Small intestine (tissue), 16 donors: ENCODE measurements at places on chromosomes 1 and 21.

- no peaks in the 10 kb centered on the region for H3K27me3 ChIP-seq
- H3K27ac ChIP-seq: peak overlapping the region; percentile 86
- DNase-seq: peak; percentile 87
- H3K4me3 ChIP-seq: peak overlapping the region; percentile 5
- no peaks in the 10 kb centered on the region for H3K4me1 ChIP-seq
Observed at GRCh38 chr1:174875306-174875705, 124.4 kb upstream of the CACYBP start.

GRCh38 chr1:235745503-235746136 is 96.0 kb upstream of the GNG4 start:
- no peak overlapping the region for H3K27ac ChIP-seq
- peaks cover 5% of the 10 kb centered on the region for H3K36me3 ChIP-seq
- H3K4me1 ChIP-seq: no peaks in the 10 kb centered on the region
- H3K27me3 ChIP-seq: no peaks in the 10 kb centered on the region
- no peak overlapping the region for H3K4me3 ChIP-seq
- DNase-seq: no peak

- no peak for DNase-seq
- no peak overlapping the region for H3K27ac ChIP-seq
- H3K4me3 ChIP-seq: no peak overlapping the region
Observed at GRCh38 chr1:39652105-39652504, 12.7 kb upstream of the HEYL start.

GRCh38 chr1:16189003-16189402 is 23.4 kb downstream of the ARHGEF19 start:
- peak overlapping the region; percentile 80 for H3K27ac ChIP-seq
- H3K36me3 ChIP-seq: no peaks in the 10 kb centered on the region
- no peaks in the 10 kb centered on the region for H3K27me3 ChIP-seq
- H3K4me1 ChIP-seq: no peaks in the 10 kb centered on the region
- H3K4me3 ChIP-seq: no peak overlapping the region

GRCh38 chr1:70490153-70490552 is 79.1 kb downstream of the CTH start:
- H3K27ac ChIP-seq: no peak overlapping the region
- H3K36me3 ChIP-seq: no peaks in the 10 kb centered on the region
- H3K27me3 ChIP-seq: no peaks in the 10 kb centered on the region
- no peak for DNase-seq
- no peaks in the 10 kb centered on the region for H3K4me1 ChIP-seq
- no peak overlapping the region for H3K4me3 ChIP-seq
